Tibial artery (tissue), 4 donors: ENCODE measurements at places on chromosomes 16 and 17.

DNA sequence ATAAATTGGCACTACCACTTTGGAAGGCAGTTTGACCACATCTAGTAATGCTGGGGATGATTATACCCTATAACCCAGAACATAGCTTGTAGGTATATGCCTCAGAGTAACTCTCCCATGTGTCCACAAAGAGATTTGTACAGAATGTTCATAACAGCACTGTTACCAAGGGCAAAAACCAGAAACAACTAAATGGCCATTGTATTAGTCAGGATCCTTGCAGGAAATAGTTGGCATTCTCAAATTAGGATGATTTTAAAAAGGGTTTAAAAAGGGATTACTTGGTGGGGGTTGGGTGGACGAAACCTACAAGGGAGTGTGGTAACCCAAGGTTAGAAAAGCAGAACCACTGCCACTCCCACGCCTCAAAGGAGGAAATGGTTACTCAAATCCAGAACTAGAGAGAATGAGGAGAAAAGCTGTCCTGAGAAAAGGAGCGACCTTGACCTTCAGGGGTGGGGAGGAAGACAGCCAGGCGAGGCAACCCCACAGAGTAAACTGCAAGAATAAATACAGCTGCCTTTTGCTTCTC lies 2.1 kb downstream of the CPPED1 start:
- DNase-seq = peak; percentile 38

GRCh38 chr16:2787961-2788360 lies 601 bp upstream of the PRSS33 start:
- no peak for DNase-seq

DNA sequence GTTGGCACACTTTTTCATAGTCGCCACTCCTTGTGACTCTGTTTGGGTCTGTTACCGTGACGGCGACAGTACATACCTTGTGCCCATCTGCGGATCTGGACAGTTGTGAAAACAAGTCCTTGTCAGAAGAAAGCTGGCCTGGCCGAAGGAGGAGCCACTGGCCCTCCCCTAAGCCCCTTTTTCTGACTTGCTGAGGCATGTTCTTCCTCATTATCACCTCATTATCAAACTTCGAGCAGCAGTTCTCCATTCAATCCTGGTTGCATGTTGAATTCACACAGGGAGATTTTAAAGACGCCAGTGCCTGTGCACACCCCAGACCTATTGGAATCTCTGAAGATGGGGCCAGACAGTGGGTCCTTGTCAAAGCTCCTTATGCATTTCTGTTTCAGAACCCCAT lies 61.1 kb downstream of the CYLD start:
- DNase-seq = no peak

- DNase-seq = peak; percentile 94
These were observed at the start of gene COL1A1 for GRCh38 chr17:50201276-50201854. Gene COL1A1, minus strand, starts transcription at chr17:50201631. Its CDS starts 118 bp downstream, at chr17:50201513.

DNA sequence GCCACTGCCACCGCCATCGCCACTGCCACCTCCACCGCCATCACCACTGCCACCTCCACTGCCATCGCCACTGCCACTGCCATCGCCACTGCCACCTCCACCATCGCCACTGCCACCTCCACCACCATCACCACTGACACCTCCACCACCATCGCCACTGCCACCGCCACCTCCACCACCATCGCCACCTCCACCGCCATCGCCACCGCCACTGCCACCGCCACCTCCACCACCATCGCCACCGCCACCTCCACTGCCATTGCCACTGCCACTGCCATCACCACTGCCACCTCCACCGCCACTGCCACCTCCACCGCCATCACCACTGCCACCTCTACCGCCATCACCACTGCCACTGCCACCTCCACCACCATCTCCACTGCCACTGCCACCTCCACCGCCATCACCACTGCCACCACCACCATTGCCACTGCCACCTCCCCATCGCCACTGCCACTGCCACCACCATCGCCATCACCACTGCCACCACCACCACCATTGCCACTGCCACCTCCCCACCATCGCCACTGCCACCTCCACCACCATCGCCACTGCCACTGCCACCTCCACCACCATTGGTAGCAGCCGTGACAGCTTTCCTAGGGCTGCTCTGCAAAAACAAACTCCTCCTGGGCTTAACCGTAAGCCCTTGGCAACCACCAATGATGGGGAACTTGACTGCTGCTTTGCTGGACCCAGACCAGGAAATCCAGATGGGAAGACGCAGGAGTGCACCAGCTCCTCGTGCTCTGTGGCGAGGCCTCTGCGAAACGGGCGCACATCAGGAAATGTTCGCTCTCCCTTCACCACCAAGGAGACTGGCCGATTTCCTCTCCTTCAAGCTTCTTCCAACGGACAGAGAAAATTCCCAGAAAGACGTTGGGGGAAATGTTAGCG lies 147.2 kb downstream of the RBFOX3 start:
- DNase-seq = no peak

GRCh38 chr16:69084289-69084688 lies 21.2 kb upstream of the HAS3 start:
- no peak for DNase-seq

DNA sequence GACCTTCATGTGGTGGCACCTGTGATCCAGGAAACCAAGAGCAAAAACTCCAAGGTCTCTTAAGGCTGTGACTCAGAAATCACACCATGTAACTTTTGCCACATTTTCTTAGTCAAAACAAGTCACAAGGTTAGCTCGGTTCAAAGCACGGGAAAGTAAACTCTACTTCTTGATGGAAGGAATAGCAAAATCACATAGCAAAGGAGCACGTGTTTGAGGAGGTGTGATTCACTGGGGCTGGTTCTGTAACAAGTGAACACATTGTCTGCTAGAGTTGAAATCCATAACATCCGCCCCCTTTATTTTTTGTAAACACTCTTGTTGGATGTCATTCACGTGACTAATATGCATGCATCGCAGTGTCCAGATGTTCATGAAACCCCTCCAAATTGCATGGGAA lies 415.0 kb upstream of the MAF start:
- DNase-seq = no peak

DNA sequence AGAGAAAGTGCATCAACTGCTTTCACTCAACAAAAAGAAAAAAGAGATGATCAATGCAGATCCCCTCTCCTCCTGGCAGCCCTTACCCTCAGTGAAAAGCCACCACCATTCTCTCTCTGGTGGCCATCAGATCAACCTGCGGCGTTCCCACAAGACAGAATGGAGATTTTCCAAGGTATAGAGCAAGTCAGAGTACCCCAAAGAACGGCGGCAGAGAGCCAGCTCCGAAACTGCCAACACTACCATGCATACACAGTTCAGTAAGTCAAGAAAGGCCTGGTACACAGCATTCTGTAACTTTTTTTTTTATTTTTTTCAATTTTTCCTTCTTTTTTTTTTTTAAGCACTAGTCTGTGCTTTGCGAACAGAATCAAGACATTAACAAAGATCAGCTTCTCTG lies 30.6 kb downstream of the STH start:
- no peak for DNase-seq

GRCh38 chr16:25553711-25554436 lies 137.9 kb upstream of the HS3ST4 start:
- no peak for DNase-seq

GRCh38 chr17:55198690-55199370 lies 65.9 kb upstream of the HLF start:
- DNase-seq = no peak

GRCh38 chr17:1735834-1736347 lies 6.8 kb upstream of the SERPINF2 start:
- DNase-seq = no peak

DNA sequence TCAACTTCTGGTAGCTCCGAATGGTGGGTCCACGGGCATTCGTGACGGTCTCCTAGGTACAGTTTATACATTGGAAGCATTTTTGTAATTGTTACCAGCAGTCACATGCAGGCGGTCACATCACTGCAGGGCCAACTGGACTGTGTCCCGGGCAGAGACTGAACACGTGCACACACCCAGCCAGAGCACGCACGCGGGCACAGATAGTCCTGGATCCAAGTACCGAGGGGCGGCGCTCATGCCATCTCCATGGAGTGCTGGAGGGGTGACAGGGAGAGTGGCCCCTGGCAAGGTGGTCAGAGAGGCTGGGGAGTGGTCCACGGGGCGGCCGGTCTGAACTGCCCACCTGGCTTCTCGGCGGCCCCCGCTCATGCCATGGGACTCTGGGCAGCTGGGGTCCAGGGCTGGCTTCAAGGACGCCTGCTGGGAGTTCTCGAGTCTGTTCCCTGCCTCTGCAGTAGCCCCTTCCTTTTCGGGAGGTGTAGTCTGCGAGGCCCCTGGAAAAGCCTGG lies 34.2 kb downstream of the BAIAP2 start:
- no peak for DNase-seq

GRCh38 chr17:43645765-43646481 lies 15.8 kb downstream of the MEOX1 start:
- DNase-seq = peak; percentile 82

DNA sequence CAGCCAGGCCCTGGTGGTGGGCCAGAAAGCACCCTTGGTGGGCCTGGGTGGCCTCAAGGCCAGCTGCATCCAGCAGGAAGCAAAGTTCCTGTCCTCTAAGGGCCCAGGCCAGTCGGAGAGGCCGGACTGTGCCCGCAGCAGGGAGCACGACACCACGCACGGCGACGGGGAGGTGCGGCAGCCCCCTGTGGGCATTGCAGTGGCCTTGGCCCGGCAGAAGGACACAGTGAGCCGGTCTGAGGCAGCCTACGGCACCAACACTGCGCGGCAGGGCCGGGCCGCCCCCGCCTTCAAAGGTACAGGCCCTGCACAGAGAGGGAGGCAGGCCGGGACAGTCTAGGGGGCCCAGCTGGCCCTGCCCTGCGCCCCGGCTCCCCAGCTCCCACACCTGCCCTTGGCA lies 48.0 kb downstream of the BAHCC1 start:
- no peak for DNase-seq

- DNase-seq = no peak
These were observed 542 bp downstream of the CBX4 start for GRCh38 chr17:79838522-79839274.

- no peak for DNase-seq
These were observed 21.4 kb downstream of the ADAM11 start for GRCh38 chr17:44780161-44780560.

GRCh38 chr16:67186550-67186950 lies 2.8 kb upstream of the MATCAP1 start:
- no peak for DNase-seq

DNA sequence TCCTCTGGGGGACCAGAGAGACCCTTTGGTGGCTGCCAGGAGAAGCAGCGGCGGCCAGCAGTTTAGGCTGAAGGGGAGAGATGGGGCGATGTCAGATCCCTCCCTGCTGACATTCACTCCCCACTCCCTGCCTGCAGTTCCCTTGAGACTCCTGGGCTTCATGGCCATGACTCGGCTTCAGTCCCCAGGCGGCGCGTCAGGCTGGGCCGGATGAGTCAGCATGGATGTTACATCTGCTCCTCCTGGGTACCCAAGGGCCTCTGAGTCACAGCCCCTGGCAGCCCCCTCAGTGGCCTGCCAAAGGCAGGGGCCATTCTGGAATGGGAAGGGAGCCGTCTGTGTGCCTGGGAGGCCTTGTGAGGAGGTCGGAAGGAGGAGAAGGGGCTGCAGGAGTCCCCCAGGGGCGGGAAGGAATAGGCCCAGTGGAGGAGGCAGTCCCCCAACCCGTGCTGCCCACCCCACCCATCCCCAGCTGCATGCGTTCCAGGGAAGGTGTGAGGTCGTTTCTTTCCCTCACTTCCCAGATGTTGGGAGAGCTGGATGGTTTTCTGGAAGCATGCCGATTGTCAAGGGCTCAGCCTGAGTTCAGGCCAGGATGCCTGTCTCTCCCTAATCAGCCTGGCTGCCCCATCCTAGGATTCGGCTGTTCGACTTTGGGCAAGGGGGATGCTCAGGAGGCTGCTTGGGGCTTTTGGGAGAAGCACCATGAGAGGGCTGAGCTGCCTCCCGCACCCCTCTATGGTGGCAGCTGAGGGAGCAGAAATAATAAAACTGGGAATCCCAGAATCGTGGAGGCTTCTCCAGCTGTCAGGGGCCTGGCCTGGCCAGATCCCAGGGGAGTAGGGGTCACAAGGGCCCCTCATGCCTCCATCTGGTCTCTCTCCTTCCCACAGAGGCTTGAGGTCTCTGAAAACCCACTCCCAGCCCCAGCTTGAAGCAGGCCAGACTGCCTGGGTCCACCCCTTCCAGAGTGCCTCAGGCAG lies 9.7 kb downstream of the RHBDL3 start:
- DNase-seq = peak; percentile 72

- no peak for DNase-seq
These were observed 30.1 kb downstream of the ARHGAP17 start for GRCh38 chr16:24984903-24985675.

GRCh38 chr17:79728169-79728907 lies 2.4 kb upstream of the ENPP7 start:
- peak; percentile 89 for DNase-seq

GRCh38 chr16:50841081-50841886 lies 99.4 kb downstream of the CYLD start:
- DNase-seq = no peak

DNA sequence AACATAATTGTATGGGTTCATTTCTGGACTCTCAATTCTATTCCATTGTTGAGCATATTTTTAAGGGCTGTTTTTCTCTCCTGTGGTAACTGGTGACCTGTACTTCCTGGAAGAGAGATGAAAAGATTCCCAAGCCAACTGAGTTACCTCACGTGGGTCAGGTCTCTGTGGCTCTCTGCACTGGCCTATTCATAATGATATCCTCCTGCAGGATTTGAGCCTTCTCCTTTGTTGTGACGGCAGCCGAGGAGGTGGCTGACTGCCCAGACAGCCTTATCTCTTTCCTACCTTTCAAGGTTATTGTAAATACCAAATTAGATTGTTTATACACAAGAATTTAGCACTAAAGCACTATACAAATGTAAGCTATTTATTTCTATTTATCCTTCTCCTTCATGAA lies 2.7 kb upstream of the ACE start:
- no peak for DNase-seq

DNA sequence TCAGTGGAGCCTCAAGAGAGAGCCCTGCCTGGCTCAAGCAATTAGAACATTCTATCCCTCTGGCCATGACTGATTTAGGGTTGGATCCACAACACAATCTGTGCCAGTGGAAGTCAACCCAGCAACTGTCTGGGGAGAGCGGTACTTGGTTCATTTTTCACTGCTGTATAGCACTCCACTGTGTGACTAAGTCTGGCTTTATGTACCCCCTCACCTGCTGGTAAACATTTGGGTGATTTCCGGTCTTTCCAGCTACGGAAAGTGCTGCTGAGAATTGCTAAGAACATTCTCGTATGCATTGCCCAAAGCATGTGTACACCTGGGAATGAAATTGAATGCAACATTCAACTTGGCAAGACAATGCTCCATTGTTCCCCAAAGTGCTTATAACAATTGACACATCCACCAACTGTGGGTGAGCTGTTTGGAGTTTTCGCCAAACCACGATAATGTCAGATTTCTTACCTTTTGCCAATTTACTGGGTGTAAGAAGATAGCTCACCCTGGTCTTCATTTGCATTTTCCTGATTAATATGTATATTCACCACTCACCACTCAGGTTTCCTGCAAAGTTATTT lies 63.5 kb upstream of the MED9 start:
- no peak for DNase-seq

GRCh38 chr17:81241648-81242420 lies 2.7 kb downstream of the NDUFAF8 start:
- DNase-seq = no peak

- no peak for DNase-seq
These were observed 75.4 kb downstream of the ARHGAP17 start for GRCh38 chr16:24939738-24940137.

GRCh38 chr17:83123896-83124801 lies 44.7 kb downstream of the METRNL start:
- peak; percentile 64 for DNase-seq
